ENCODE measurements at places on chromosomes 11 and 22.

DNA sequence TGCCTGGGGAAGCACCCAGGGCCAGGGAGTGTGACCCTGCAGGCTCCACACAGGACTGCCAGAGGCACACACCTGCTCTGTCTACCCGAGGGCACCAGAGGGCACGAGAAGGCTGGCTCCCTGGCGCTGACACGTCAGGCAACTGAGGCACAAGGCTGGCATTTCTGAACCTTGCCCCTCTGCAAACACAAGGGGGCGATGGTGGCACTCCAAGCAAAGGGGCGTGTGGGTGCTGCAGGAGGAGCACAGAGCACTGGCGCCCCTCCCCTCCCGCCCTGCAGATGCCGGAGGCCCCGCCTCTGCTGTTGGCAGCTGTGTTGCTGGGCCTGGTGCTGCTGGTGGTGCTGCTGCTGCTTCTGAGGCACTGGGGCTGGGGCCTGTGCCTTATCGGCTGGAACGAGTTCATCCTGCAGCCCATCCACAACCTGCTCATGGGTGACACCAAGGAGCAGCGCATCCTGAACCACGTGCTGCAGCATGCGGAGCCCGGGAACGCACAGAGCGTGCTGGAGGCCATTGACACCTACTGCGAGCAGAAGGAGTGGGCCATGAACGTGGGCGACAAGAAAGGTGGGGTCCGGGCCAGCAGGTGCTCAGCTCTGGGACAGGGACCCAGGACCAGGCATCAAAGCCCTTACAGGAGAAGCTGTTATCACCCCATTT is 20.8 kb upstream of the TXNRD2 start:
- DNase-seq = peak; percentile 87

- DNase-seq = no peak
Observed at GRCh38 chr11:16841984-16842383, 103.5 kb downstream of the C11orf58 start.

- no peak for DNase-seq
Observed at GRCh38 chr11:64789331-64790204, 11.2 kb upstream of the SF1 start.

DNA sequence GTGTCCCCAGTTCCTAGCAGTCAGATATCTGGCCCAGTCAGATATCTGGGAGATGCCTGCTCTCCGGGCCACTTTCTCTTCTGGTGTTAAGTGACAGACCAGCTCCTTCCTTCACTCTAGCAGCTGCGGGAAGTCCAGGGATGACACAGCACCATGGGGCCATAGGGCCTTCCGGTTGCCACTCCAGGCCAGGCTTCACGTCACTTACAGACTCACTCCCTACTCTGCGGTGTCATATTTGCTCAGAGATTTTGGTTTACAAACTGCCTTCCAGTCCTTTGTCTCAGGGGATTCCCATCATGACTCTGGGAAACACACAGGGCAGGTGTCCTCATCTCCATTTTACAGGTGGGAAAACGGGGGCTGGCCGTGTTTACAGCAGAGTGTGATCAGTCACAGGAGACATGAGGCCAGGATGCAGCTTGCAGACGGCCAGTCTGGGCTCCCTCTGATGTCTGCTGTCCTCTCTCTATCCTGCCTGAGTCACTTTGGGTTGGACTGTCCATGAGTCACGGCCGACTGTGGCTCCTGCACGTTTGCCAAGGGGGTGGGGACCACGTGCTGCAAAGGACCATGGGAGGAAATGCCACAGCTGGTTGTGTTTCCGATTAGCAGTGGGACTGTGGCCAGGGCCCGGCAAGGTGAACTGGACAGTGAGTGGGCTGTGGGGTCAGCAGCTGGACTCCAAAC is 8.2 kb upstream of the TBC1D22A start:
- DNase-seq = no peak

DNA sequence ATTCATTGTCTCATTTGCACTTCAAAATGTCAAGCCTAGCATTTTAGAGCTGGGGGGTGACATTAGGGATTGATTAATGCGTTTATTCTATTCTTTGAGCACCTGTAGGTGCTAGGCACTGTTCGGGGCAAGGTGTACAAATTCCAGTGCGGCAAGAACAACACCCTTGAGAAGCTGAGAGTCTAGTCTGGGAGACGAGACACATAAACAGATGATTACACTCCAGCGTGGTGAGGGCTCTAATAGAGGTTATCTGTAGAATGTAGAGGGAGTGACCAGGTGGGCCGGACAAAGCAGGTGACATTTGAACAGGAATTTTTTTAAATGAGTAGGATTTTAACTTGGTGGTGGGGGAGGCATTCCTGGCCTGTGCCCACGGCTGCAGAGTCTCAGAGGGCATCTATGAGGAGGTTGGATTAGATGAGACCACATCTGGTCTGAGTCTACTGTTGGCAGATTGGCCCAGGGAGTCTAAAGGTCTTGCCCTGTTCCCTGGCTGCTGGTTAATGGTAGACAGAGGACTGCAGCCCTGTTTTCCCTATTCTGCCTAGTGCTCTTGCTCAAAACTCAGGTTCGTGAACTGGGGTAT is 970 bp downstream of the CAT start:
- no peak for DNase-seq

GRCh38 chr11:69373251-69373635 is 79.3 kb downstream of the MYEOV start:
- no peak for DNase-seq

- DNase-seq = peak; percentile 25
Observed at GRCh38 chr11:132719684-132720083, 812.6 kb downstream of the OPCML start.

- DNase-seq = peak; percentile 12
Observed at GRCh38 chr22:43216738-43217137, 29.8 kb upstream of the TTLL12 start.

GRCh38 chr11:69166218-69167115 is 10.7 kb downstream of the SMIM38 start:
- peak; percentile 91 for DNase-seq

GRCh38 chr11:75240311-75241035 is at the start of gene TPBGL:
Gene TPBGL, plus strand, starts transcription at chr11:75240774. Its CDS starts 276 bp downstream, at chr11:75241050.
- no peak for DNase-seq

DNA sequence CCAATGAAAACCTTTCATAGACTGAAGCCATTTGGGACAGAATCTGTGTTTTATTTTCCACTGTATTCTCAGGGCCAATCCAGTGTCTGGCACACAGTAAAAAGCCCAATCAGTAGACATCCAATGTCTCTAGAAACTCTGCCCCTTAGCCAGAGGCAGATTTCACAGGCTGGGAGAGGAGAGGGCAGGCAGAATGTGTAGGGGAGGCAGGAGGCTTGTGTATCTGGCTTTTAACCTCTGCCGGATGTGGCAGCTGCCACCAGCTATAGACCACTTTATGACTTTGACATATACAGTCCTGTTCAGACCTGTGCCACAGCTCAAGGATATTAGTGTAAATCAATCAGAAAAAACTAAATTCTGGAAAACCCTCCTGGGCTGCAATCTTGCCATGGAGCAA is 4.4 kb downstream of the EXPH5 start:
- DNase-seq = no peak

DNA sequence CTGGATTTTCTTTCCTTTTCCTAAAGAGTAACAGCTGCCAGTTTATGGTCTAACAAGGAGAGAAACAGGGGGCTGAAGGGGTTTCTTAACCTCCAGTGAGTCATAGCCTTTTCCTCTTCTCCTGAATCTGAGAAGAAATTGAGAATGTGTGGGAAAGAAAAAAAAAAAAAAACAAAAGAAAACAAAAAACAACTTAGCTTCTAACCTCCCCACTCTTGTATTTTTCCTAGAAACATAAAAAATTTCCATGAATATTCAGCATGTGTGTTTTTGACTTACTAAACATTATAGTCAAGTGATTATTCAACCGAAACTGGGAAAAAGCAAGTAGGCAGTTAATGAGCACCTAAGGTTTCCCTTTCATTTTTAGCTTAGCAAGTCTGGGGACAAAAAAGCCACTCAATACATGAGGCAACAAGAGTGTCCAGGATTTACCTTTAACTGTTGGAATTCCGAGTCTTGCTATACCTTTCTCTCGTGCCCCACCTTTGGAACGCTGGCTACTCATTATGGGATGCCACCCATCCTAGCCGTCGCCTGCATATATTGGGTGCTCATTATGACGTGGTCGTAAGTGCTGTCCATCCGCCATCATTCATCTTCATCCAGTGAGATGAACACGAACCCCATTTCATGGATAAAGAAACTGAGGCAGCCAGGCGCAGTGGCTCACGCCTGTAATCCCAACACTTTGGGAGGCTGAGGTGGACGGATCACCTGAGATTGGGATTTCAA is 2.4 kb downstream of the ASPHD2 start:
- peak; percentile 68 for DNase-seq

DNA sequence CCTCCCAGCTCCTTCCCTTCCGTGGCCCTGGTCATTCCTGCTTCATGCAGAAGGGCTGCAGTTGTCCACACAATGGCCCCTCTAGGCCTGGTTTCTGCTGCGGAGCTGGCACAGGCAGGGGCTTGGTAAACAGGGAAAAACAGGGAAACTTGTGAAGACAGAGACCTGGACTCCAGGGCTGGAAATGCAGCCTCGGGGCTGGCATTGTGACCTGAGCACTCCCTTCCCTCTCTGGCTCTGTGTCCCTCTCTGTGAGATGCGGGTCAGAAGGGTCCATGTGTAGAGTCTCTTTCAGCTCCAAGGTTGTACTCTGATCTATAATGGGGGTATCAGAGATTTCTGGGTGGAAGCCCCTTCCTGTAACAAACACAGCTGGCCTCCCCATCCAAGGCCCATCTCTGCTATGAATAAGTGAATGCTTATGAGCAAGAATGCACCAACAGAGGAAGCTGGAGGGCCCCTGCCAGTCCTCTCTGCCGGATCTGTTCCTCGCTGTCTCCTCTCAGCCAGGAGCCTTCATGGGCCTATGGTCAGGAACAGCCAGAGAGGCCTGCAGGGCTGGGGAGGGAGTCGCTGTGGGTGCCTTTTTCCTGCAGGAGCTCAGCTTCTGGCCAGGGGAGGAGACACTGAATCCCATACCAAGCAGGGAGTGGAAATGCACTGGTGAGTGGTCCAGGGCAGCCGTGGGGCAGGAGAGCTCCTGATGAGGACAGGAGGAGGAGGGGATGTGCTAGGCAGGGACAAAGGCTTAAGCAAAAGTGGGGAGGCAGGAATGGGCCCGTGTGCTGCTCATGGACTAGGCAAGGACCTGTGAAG is 6.7 kb upstream of the DERL3 start:
- DNase-seq = no peak

- no peak for DNase-seq
Observed at GRCh38 chr11:30322191-30322590, 713 bp upstream of the ARL14EP start.

- DNase-seq = no peak
Observed at GRCh38 chr11:70783356-70783755, 385.0 kb downstream of the CTTN start.

DNA sequence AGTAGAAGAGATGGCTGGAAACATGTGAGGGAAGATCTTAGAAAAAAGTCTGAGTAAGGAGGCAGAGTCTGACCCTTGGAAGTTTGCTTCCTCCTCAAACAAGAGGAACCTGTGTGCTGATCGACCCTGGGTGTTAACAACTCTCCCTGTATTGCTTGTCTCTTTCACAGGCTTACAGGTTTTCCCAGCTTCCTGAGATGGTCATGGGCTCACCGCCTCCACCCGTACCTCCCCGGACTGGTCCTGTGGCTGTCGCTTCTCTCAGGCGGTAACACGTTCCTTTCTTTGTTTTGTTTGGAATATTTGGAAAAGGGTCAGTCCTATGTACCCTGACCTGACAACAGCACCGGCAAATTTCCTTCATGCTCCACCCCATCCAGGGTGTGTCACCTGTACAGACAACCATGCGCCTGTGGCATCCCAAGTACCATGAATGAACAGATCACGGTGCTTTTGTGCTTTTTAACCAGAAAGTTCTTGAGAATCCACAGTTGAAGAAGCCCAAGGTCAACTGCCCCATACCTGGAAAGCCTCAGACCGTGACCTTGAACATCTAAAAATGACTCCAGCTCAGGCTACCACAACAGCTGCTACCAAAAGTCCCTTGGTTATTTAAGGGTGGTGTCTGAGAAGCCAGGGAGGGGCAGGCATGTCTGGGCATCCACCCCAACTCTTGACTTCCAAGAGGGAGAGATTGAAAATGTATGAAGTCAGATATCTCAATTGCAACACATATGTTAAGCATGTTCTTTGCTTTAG is 44.6 kb downstream of the C11orf91 start:
- DNase-seq = no peak

DNA sequence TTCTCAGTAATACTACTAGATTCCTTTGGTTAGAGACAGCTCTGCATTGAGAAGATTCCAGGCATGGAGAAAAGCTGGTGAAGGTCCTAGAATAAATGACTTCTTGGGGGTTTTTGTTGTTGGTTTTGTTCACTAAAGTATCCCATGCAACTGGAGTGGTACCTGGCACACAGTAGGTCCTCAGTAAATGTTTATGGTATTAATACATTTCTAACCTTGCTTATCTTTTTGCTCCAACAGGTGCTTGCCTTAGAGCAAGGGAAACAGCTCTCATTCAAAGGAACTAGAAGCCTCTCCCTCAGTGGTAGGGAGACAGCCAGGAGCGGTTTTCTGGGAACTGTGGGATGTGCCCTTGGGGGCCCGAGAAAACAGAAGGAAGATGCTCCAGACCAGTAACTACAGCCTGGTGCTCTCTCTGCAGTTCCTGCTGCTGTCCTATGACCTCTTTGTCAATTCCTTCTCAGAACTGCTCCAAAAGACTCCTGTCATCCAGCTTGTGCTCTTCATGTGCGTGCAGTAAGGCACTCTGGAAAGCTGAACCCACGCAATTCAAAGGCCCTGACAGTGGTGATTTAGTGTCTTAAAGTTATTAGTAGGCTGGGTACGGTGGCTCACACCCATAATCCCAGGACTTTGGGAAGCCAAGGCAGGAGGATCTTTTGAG is 2.0 kb downstream of the TMEM138 start:
- DNase-seq = no peak

DNA sequence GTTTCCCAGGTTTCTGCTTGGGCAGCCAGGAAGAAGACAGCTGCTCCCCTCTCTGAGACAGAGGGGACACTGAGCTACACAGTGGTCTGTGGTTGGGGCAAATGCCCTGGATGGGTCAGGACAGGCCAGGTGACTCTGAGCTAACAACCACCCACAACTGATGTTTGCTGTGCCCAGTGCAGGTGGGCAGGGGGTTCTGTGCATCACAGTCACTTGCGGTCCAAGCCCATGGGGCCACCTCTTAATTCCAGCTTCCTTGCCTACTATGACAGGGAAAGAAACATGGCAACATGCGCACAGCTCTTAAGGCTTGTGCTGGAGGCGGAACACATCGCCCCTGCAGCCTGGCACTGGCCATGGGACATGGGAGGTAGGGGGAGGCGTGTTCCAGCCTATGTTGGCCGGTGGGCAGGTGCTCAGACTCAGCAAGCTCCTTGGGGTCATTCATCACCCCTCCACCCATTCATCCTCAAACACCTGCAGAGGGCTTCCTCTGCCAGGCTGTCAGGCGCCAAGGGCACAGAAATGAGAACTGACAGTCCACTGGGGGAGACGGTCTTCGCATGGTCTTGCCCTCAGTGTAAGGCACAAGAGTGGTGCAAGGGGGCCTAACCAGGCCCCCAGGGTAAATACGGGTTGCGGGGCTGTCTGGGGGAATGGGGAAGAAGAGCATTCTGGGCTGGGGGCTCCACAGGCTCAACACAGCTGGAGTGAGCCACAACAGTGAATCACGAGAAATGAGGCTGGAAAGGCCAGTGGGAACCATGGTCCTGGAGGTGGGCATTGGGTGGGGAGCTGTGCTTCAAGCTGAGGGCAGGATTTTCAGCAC is 55.6 kb downstream of the ARFGAP3 start:
- DNase-seq = no peak

All from MM.1S (cell line).